GF-D8 (cell line): ENCODE measurements at places on chromosomes 3 and 15.

GRCh38 chr3:191353022-191353777 lies 22.9 kb upstream of the UTS2B start:
- no peak for DNase-seq

DNA sequence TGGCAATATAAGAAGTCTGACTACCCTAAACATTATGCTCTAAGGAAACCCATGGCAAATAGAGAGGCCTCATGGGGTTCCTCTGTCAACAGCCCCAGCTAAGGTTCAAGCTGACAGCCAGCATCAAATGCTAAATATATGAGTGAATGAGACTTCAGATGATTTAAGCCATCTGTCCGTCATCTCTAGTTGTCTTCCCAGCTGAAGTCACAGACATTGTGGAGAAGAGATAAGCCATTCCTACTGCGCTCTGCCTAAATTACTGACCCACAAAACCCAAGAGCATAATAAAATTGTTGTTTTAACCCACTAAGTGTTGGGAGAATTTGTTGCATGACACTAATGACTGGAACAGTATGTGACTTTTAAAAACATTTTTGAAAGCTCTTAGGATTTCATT lies 87.3 kb upstream of the IGSF10 start:
- no peak for DNase-seq

DNA sequence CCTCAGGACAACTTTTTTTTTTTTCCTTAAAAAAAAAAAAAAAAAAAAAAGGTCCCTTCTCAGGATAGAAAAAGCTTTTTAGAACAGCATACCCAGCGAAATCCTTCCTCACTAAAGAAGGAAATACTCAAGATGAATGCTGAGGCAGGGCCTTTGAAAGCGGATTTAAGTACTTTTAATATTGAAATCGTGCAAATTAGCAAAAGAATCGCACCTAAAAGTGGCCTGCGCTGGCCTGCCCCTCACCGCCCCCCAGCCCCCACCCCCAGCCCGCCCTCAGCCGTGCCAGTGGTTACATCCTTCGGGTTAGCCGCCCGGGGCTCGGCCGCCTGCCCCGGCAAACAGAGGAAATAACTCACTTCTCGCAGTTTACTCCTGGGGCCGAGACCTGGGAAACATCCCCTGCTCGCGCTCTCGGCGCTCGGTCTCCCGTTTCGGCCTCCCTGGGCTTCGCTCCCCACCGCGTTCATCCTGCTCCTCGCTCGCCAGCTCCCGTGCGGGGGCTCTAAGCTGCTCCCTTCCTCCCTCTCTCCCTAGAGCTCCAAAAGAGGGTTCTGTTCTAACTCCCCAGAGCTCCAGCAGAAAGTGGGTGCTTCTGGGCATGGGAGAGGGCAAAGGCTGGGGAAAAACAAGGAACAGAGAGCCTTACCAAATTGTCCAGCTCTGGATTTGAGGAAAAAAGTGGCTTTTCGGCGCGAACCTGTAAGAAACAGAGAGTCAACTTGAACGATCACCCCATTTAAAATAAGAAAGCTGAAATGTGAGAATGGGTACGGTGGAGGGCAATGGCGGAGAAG lies 5.2 kb downstream of the MEIS2 start:
- no peak for DNase-seq

DNA sequence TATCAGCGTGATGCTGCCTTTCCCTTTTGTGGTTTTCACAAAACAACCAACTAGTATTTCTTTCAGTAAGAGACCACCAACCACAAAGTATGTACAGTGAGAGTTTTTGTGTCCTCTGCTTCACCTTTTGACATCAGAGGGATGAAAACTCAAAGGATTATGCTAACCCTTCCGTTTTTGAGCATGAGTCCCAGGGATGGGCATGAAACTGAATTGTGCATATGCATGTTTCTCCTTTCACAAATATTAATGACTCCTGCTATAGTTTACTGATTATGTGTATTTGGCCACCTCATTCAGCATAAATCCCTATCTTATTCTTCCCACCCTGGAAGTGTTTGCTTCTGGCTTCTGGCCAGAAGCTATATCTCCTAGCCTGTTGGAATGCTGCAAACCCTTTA lies 59.2 kb downstream of the RSRC1 start:
- no peak for DNase-seq

GRCh38 chr3:107913701-107914100 lies 177.1 kb downstream of the CD47 start:
- DNase-seq: no peak
